Pancreas (tissue), 10 donors: ENCODE measurements at places on chromosomes 13 and 19. TPM values are rescaled to one million over a fixed set of nuclear protein-coding genes. Genes with fewer than 3 reads are reported as not detected.

The B3GNT3 gene
- 3.6 TPM for total RNA-seq

The IL27RA gene
- total RNA-seq, result 1.7 TPM

The ITPKC gene
- total RNA-seq, result 12.3 TPM

The TUBA3C gene
- total RNA-seq, result not detected

The PLIN5 gene
- total RNA-seq, result 36.9 TPM

The WDR87 gene
- total RNA-seq, result not detected

The LYPD3 gene
- total RNA-seq, result 0.35 TPM

The ANKLE1 gene
- total RNA-seq, result 0.12 TPM

The OLFM4 gene
- total RNA-seq, result 2,966 TPM

The ZNF575 gene
- 1.3 TPM for total RNA-seq

The FPR1 gene
- 3.5 TPM for total RNA-seq

The KCTD15 gene
- 21.5 TPM for total RNA-seq

The ZNF112 gene
- total RNA-seq, result 3.1 TPM

The RHPN2 gene
- total RNA-seq, result 8.0 TPM

The TJP3 gene
- 23.7 TPM for total RNA-seq

The ZNF729 gene
- not detected for total RNA-seq
